NCI-H526 (cell line): ENCODE measurements at places on chromosomes 7 and 10.
A peak's percentile ranks its signal among the peaks of the same experiment; 100 is the strongest.

GRCh38 chr10:49138361-49138891 lies 4.6 kb upstream of the FAM170B start:
- no peak for DNase-seq

GRCh38 chr10:11520892-11521291 lies 90.6 kb downstream of the USP6NL start:
- no peak for DNase-seq

- DNase-seq, result no peak
Observed at GRCh38 chr7:21967598-21968003, 21.9 kb upstream of the CDCA7L start.

DNA sequence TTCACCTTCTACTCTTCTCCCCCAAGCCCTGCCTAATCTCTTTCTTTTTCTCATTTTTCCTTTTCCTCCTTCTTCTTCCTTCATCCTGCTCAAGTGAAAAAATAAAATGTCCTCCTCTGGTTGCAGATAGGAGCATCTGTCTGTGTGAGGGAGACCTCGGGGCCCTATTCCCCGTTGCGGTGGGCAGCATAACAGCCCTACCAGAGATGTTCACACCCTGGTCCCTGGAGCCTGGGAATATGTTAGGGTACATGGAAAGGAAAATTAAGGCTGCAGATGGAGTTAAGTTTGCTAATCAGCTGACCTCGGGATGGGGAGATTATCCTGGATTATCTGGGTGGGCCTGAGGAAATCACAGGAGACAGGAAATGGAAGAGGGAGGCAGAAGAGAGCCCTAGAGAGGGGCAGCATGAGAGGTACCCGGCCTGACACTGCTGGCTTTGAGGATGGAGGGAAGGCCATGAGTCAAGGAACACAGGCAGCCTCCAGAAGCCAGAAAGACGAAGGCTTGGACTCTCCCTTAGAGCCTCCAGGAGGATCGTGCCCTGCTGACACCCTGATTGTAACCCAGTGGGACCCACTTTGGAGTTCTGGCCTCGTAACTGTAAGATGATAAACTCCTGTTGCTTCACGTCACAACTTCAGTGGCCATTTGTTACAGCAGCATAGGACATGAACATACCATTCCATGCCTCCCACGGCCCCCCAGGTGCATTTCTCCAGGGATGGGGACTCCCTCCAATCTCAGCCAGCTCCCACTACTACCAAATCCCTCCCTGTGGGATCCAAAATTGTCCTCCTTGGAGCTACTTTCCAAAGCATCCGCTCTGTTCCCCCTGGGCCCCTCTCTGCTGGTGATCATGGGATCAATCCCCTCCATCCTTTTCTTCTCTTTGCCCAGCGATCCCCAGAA lies 39.0 kb upstream of the ZMIZ1 start:
- no peak for DNase-seq

DNA sequence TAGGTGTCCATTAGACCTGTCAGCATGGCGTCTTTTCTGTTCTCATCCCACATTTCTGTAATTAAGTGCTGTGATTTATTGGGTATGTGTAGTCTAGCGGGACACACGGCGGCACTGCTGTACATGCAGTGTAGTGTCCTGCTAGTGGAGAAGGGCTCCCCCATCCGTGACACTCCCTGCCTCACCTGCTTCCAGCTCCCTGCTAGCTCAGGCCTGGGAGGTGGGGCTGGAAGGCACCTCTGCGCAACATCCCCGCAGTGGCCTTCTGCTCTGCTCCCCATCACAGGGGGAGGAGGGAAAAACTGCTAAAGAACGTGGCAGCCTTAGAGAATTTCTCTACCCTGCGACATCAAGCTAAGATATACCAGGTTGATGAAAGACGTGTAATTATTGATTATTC lies 19.5 kb downstream of the SEPHS1 start:
- no peak for DNase-seq

DNA sequence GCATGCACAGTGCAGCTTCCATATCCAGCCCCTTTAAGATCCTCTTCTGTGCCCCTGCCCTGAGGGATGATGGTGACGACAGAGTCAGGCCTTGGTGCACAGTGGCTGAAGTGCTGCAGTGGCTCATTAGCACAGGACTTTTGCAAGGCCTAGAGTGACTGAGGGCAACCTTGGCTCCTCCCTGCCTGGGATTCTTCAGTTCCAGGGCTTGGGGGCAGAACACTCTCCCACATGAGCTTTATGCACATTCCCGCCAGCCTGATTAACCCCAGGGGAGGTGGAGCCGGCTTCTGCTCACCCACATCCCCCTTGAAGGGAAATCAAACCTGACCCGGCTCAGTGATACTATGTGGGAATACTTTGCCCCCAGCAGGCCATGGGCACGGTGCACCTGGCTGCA lies 253.4 kb downstream of the GALNT17 start:
- DNase-seq, result no peak

GRCh38 chr10:35848412-35848811 lies 206.3 kb upstream of the FZD8 start:
- DNase-seq, result no peak

GRCh38 chr10:119362122-119362521 lies 154.8 kb downstream of the GRK5 start:
- no peak for DNase-seq

DNA sequence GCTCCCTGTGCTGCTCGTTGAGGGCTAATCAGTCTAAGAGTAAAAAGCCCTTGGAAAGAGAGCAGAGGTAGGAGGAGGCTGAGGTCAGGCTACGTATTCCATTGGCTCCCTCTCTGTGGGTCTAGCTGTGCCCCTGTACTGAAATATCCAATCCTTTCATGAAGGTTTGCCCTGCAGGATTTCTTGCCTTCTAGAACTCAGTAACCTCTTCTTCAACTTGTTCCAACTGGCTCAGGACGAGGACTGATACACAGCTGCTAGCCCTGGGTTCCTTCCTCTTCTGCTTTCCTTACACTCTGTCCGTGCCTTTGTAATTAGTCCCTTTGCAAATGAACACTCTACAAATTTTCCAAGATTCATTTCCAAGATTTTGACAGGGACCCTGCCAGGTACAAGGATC lies 560.5 kb downstream of the ACTR3B start:
- DNase-seq, result no peak

DNA sequence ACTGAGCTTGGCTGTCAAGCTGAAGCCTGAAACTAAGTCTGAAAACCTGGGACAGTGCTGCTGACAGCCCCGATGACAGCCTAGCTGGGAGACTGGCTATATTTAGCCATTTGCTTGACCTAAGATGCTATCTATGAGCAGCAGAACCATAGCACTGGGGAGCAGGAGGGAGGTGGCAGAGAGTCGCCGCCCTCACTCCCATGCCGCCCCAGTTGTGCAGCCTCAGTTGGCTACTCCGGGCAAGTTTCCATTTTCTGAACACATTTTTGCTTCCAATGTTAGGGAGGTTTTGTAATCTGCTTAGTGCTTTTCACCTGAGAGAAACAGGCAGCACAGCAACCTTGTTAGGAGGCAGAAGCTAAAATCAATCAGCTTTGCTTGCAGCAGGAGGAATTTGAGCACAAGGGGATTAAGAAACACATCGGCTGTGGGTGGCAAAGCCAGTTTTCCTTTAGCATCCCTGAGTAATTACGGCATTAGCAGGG lies 20.4 kb upstream of the C10orf71 start:
- DNase-seq, result no peak

DNA sequence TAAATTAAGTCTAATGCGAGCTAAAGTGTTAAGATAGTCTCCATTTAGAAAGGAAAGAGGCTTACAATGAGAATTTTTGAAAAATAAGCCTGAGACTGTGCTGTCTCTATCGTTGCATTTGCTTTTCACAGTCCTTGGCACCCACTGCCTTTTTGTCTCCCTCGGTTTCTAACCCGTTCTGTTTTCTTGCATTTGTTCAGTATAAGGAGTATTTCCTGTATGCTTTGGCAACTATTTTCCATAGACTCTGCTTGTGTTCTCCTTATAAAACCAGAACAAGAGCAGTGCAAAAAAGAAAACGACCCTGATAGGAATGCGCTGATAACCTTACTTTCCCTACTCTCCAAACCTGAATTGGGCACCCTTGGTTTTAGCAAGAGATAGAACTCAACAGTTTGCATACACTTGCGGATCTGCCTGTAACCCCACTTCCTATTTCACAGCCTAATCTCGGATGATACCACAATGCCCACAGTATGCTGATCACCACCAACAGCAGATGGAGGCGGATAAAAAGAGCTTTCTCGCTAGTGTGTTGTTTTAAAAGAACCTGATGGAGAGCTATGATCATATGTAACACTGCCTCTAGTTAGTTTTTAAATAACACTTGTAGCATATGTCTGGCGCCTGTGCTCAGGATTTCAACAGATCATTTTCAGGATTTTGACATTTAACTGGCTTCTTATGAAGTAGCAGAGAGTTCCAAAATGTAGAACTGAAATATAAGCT lies 1.6 kb upstream of the ARHGAP12 start:
- peak; percentile 20 for DNase-seq

DNA sequence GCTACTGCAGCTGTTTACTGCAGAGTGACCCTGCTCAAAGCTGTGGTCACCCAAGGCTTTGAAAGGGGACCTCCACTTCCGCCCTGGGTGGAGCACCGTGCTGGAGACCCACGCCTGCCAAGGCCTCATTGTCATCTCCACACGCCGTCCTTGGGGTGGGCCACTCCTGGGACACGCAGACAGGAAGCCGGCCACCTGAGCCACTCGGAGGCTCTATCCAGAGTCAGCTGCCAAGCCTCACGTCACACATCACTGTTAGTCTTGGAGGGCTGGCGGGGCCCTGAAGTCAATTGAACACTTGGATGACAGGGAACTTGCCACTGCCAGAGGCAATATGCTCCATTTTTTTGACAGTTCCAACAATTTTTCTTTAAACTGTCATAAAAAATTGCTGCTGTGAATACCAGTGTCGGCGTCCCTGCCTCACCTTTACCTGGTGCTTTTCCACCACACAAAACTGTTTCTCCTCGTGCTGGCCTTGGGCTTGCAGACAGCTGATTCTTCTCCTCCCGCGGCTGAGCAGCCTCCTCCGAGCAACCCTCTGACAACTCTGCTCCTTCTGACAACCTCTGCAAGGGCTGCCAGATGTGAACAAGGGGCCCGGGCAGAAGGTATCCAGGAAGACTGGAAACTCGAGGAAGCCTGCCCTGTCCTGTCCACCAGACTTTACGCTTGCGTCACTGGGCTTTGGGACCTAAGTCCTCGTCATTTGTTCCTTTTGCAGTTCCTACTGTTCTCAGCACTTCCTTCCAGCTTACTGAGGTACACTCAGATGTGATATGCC lies 81.9 kb downstream of the EGFR start:
- DNase-seq, result no peak

DNA sequence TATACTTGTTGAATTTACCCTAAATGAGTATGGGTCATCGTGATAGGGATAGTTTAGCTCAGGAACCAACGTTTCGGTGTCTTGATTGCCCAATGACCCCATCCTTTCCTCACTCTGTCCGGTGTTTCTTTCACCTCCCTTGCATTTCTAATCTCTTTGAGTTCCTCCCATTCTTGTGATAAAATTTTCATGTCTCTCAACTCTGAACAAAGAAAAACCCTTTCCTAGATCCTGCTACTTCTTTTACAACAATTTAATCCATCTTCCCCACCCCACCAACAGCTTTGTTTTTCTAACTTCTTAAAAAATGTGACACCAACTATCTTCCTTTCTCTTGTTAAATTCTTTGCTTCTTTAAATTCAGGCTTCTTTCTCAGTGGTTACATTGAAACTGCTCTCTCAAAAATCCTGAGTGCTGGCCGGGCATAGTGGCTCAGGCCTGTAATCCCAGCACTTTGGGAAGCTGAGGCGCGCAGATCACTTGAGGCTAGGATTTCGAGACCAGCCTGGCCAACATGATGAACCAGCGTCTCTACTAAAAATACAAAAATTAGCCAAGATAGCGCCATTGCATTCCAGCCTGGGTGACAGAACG lies 130.3 kb upstream of the MINDY3 start:
- DNase-seq, result no peak

DNA sequence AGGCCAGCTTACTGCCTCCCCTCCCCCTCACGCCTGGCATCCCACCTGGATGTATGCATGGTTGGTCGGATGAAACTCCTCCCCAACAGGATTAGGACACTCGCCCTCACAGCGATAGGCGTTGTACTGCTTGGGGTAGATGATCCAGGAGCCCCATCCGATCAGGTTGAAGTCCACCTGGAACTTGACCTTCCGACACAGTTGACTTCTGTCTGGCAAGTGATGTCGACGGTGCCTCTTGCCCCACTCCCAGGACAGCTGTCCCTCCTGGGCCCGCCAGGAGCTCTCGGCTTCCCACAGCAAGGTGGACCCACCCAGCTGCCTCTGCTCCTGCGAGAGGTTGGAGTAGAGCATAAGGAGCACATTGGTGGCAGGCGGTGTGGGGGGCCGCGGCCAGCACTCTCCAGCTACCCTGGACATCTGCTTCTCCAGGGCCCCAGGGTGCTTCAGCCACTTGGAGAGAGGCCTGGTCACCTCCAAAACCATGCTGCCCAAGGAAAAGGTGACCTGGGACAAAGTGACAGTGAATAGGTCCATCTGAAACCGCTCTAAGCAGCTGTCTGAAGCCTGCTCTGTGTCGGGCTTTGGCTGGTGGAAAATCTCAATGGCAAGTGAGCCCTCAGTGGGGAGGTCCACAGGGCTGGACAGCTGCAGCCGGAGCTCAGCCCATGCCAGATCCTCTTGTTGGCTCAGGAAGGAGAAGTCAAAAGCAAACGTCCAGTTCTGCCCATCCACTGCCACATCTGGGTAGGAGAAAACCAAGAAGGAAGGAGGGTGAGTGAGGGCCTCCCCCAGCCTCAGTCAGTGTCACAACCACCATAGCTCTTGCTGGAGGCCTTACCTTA lies 6.0 kb downstream of the NODAL start:
- DNase-seq, result no peak

GRCh38 chr10:132654708-132655661 lies 117.4 kb downstream of the INPP5A start:
- peak; percentile 56 for DNase-seq

- no peak for DNase-seq
Observed at GRCh38 chr10:116947841-116948529, 57.0 kb downstream of the SHTN1 start.

- DNase-seq, result no peak
Observed at GRCh38 chr7:33596686-33597085, 308.7 kb upstream of the BMPER start.

- no peak for DNase-seq
Observed at GRCh38 chr10:46250898-46251856, 35.6 kb upstream of the ANTXRL start.

- no peak for DNase-seq
Observed at GRCh38 chr10:5271526-5271925, 74.9 kb downstream of the AKR1C4 start.
